ENCODE measurements at places on chromosomes 11 and 22.

- DNase-seq, result no peak
Measured at GRCh38 chr11:101870510-101870909, 44.3 kb upstream of the CEP126 start.

GRCh38 chr11:86476109-86476861 is 101.6 kb downstream of the CCDC81 start:
- DNase-seq, result no peak

- no peak for DNase-seq
Measured at GRCh38 chr11:71330996-71331395, 78.6 kb upstream of the SHANK2 start.

DNA sequence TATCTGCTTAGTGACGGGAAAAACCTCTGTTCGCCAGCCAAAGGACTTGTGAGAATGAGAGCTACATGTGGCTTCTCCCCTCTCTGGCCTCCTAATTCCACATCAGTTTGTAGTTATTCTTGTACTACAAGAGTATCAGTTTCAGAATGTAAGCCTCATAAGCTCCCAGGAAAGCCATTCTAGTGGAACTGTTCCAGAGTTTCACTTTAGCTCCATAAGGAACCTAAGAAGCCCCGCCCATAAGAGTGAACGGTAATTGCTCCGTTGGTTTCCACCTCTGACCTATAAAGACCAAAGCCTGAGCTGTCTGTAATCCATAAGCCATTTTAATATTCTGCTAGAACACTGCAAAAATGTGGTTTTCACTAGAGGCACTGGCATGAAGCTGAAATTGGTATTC is 53.0 kb downstream of the SIK3 start:
- DNase-seq, result peak; percentile 15

DNA sequence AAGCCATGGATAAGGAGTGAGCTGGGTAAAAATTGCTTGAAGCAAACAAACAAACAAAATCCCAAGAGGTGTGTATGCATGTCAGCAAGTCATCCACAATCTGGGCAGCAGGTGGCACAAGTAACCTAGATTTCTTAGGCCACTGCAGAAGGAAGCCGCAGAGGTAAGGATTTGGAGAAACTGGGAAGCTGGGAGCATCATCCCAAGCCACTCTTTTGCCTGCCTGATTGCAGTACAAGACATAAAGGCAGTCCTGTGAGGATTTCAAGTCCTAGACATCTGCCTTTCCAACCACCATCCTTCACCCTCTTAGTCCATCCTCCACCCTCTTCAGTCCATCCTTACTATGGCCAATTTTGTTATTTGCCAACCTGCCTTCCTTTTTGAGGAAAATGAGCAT is 67.2 kb upstream of the BMAL1 start:
- peak; percentile 47 for DNase-seq

- DNase-seq, result no peak
Measured at GRCh38 chr22:22789233-22789921, 98.2 kb upstream of the IGLL5 start.

DNA sequence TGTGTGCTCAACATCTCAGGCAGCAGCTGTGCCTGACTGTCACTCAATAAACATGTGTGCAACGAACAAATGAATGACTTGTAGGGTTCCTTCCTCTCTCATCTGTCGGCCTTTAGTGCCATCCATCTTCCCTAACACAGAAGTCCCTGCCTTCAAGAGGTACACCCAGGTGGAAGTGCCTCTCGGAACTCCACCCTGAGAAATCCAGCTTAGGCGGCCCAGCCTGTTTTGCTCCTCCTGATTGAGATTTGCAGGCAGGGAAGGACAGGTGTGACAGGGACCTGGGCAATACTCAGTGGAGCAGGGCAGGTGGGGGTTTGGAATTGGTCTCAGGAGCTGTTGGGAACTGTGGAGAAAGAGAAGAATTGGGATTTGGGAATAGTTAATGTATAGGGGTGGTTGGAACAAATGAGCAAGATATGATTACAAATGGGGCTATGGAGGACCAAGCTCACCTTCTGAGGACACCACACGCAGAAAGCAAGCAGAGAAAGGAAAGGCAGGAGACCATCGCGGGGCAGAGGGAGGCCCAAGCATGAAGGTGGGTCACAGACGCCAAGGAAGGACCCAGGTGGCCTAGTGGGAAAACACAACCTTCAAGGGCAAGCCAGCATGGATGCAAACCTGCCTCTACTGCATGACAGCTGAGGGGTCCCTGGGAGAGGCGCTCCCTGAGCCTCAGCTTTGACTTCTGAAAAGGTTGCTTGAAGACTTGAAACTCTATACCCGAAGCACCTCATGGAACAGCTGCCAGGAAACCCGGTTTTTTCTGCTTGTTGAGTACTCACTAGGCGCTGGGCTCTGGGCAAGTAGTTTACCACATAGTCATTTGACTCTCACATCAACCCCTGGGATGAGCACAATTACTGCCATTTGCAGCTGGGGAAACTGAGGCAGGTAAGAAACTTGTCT is 40.9 kb upstream of the ANO1 start:
- no peak for DNase-seq

GRCh38 chr11:117514256-117514655 is 186.6 kb downstream of the CEP164 start:
- no peak for DNase-seq

DNA sequence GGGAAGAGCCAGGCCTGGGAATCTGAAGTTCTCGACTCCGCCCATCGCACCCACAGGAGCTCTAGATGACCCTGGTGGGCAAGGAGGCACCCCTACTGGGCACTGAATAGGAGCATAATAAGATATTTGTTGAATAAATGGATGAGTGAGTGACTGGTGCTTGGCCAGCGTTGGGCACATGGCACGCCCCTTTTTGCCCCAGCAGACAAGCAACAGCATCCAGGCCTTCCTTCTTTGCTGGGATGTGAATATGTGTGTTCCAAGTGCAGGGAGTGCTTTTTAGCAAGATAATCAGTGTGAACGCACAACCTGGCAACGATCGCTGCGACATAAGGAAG is 443 bp upstream of the CELF1 start:
- no peak for DNase-seq

- no peak for DNase-seq
Measured at GRCh38 chr11:114924042-114924441, 245.7 kb downstream of the NXPE2 start.

DNA sequence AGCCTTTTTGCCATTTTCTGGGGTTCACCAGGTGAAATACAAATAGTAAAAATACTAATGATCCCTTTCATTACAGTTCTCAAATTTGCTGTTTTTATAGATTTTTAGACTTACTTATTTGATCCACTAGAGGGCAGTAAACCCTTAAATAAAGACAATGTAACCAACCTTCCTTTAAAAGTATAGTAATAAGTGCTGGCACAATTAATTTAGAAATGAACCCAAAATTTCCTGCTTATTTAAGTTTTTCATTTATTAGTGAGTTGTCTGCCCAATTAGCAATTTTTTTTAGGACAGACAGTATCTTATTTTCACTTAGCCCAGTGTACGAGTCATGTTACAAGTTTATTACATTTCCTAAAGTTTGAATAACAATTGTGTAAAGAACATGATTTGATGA is 4.7 kb downstream of the DDIAS start:
- peak; percentile 31 for DNase-seq

GRCh38 chr11:7826324-7826723 is 29.6 kb upstream of the OR5P2 start:
- DNase-seq, result no peak

- DNase-seq, result no peak
Measured at GRCh38 chr11:13261591-13262061, 16.0 kb upstream of the BMAL1 start.

- DNase-seq, result no peak
Measured at GRCh38 chr22:19003508-19003907, 67.4 kb upstream of the PRODH start.

DNA sequence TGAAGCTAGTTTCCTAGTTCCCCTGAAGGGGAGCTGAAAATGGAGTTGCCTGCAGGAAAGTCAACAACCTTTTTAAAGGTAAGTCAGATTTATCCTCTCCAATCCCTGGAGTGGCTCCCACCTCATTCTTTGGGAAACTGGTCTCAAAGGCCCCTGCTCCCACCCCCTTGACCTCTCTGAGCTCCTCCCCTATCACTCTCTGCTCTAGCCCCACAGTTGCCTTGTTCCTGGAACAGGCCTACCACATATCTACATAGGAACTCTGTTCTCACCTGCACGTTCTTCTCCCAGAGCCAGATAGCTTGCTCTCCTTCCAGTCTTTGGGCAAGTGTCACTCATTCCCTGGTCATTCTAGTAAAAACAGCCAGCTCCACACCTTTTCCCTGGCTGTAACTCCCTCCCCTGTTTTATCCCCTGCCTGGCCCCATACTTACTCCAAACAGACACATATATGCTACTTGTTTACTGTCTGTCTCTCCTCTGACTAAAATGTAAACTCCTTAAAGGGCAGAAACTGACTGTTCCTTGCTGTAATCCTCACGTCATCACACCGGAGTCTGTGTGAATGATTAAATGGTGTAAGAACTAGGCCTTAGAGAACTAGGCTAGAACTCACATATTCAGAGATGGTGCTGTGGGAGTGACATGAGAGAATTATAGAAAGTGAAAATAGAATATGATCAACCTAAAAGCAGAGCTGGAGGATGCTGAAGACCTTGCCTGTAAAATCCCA is 53.3 kb downstream of the TCF20 start:
- DNase-seq, result no peak

GRCh38 chr22:49328630-49329405 is 498.9 kb downstream of the BRD1 start:
- DNase-seq, result no peak

DNA sequence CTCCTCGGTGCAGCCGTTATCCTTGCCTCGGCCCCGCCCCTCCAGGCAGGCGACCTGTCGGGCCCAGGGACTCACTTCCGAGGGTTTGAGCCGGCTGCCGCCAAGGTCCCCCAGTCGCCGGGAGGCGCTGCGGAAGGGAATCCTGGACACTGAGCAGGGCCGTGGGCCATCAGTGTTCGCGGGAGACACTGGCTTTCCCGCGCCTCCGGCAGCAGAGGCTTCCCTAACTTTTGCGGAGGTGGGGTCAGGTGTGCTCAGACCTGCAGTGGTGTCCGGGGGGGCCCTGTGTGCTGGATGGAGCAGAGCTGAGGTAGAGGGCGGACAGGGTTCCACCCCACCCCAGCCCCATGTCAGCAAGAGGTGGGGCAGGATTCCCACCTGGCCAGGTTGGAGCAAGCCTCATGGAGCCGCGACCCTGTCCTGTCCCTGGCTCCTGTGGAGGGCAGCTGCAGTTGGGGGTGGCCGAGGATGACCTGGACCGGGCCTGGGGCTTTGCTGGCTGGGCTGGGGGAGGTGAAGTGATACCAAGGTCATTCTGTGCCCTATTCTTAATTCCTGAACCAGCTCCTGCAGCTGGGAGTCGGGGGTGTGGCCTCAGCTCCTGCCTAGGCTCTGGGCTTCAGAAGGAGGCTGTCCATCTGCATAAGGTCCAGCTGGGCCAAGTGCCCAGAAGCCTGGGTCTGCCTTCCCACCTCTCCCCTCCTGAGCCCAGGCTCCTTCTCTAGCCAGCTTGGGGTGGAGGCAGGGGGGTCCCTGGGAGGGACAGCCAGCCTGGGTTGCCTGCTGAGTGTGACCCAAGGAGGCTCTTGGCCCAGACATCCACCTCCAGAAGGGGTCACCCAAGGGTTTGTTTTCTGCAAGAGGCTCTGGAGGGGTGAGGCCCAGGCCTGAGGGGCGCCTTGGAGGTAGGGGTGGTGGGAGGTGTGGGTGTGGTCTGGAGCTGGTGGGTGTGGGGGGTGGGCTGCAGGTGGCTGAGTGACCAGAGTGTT is 8.4 kb downstream of the TSPAN4 start:
- no peak for DNase-seq

DNA sequence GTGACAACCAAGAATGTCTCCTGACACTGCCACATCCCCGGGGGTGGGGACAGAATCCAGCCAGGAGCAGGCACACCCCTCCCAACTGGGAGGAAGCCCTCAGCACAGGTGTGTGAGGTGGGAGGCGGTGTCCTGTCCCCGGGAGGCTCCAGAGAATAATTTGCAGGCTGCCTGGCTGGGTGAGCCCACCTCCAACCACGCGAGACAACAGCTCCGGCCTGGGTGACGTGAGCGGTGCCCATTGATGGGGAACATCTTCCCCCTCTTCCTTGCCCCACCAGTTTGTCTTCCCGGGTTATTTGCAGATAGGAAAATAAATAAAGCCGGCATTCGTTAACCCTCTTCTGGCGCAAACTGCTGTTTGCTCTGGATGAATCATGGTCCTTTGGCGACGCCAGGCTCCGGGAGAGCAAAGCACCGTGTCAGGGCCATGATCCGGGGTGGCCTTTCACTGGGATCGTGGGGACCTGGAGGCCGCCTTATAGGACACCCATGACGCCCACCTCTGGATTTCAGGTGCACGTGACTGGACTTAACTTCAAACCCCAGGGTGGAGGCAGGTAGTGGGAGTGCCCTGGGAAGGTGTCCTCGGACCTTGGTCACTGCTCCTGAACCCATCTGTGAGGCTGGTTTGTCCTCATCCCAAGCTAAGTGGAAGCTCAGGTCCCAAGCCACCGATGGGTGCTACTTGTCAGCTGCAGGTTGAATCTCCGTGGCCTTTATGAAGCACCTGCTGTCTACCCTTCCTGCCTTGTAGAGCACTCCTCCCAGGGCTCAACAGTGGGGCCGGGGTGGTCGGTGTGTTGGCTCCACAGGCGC is 13.9 kb downstream of the CCND1 start:
- DNase-seq, result peak; percentile 75

- peak; percentile 30 for DNase-seq
Measured at GRCh38 chr22:37166675-37167066, 17.0 kb upstream of the IL2RB start.

- no peak for DNase-seq
Measured at GRCh38 chr11:108705061-108705460, 40.2 kb downstream of the DDX10 start.

DNA sequence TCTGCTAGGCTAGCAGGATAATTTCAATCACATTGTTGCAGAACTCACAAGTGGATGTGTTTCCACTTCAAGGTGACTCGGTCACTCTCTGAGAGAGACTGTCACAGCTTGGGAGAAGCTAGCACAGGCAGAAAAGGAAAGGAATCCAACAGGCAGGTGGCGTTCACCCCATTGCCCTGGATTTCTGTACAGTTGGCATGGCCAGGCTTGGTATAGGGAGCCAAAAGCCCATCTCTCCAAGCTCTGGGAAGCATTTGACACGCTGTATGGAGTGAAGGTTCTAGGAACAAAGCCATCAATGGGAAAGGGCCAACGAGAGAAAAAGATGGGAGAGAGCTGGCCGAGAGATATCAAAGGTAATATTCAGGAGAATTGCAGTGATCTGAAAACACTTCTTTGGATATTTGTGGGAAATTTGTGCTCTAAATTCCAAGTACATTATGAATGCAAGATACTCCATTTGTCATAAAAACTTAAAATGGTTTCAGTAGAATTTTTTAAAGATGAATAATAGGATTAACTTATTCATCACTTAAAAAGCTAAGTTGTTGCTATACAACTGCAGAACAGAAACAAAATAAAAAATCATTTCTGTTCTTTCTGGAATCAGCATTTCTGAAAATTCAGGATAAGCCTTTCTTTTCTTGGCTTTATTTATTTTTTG is 223.5 kb upstream of the NTM start:
- DNase-seq, result no peak

GRCh38 chr22:38461057-38461413 is 6.0 kb upstream of the KCNJ4 start:
- DNase-seq, result no peak

- DNase-seq, result no peak
Measured at GRCh38 chr11:35907648-35908431, 36.0 kb upstream of the LDLRAD3 start.
